NCI-H187 (cell line): ENCODE measurements at places on chromosomes 13 and 19.
A peak's percentile ranks its signal among the peaks of the same experiment; 100 is the strongest.

- DNase-seq, result no peak
Measured at GRCh38 chr19:57771417-57771816, 1.9 kb downstream of the ZNF586 start.

GRCh38 chr13:40980461-40980860 is 38.7 kb downstream of the ELF1 start:
- DNase-seq, result no peak

DNA sequence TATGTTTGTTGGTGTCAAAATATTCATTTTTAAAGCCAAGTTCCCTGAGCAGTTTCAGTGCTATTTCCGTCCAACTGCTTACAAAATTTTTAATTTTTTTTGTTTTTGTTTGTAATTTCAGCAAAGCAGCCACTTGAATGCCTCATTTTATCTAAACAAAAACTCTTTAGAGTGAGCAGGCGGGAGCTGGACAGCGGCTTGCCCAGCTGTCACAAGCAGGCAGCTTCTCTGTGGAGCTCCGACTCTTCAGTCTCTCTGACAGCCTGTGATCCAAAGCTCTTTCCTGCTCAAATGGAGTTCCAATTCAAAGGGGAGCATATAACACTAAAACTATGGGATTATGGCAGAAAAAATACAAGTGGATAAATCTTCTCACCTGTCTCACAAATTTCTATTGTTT is 618.3 kb upstream of the PCDH20 start:
- DNase-seq, result no peak

DNA sequence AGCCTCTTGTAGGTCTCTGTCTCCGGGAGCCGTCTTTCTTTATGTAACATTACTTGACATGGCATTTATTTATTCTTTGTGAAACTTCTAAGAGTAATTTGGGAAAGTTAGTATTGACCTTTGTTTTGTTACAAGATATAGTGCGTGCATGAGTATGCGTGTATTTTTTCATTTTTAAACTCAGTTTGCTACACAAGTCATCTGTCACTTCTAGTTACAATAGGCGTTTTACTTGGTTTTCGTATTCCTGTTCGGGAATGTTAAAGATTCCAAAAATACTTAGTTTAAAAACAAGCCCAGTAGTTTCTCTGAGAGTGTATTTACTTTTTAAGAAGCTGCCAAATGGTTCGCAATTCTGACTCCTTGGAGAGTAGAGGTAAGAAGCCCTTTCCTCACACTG is 3.2 kb downstream of the PDS5B start:
- no peak for DNase-seq

- no peak for DNase-seq
Measured at GRCh38 chr19:23281663-23282276, 31.6 kb upstream of the ZNF724 start.

DNA sequence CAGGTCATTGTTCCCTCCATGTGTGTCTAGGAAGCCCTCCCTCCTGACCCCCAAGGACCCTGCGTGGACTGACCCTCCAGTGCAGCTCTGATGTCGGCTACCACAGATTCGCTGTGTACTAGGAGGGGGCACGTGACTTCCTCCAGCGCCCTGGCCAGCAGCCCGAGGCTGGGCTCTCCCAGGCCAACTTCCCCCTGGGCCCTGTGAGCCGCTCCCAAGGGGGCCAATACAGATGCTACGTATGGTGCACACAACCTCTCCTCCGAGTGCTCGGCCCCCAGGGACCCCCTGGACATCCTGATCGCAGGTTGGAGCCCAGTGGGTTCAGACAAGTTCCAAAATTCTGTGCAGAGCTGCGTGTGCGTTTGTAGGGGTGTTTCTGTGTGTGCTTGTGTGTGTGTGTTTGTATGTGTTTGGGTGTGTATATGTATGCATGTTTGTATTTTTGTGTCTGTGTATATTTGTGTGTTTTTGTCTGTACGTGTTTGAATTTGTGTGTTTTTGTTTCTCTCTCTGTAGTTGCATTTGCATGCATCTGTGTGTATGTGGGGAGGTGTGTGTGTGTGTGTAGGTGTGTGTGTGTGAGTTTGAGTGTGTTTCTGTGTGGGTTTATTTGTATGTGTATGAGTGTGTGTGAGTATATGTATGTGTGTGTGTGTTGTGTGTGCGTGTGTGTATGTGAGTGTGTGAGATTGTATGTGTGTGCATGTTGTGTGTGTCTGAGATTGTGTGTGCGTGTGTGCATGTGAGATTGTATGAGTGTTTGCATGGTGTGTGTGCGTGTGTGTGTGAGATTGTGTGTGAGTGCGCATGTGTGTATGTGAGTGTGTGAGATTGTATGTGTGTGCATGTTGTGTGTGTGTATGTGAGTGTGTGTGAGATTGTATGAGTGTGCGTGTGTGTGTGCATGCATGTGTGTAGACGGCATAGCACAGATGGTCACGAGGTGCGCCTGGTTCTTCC is 21.4 kb upstream of the LILRA2 start:
- no peak for DNase-seq

DNA sequence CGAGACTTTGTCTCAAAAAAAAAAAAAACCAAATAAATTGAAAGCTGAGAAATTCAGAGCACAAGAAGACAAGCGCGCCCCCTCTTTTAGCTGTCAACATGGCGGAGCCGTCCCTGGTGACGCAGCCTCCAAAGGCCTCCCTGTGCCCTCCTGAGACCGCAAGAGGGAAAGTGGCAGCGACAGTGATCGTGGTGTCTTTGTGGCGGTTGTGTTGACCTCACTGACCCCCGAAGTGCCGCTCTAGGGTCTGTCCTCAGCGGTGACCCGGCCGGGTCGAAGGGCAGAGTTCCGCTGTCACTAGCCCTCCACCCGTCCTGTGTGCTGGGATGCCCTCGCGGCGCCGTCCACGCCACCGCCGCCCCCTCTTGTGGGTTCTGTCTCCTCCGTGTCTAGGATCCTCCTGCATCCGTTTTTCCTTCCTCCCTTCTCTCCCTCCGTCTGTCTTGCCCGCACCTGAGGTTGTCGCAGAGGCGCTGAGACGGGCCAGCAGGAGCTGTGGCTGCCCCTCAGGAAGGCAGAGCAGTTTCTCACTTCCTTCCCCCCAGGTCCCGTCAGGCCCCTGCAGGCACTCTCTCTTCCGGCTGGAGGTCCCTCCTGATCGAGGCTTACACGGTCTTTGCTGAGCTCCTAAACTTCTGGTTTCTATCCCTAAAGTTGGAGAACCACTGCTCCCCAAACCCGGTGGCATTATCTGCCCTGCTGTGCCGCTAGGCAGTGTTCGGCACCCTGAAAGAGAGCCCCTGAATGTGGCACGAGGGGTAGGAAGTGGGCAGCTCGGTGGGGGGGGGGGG is 7.2 kb downstream of the UHRF1 start:
- DNase-seq, result no peak

DNA sequence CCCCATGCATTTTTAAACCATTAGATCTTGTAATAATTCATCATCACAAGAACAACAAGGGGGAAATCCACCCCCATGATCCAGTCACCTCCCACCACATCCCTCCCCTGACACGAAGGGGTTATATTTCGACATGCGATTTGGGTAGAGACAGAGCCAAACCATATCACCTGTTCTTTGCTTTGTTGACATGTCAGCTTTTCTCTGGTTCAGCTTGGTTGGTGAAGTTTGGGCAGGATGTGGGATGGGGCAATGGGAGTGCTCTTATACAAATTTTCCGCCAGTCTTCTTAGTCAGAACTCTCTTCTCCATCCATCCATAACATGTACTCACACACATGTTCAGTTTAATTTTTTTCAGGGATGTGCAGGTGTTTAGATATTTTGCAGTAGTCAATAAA is 12.9 kb downstream of the TPP2 start:
- no peak for DNase-seq

DNA sequence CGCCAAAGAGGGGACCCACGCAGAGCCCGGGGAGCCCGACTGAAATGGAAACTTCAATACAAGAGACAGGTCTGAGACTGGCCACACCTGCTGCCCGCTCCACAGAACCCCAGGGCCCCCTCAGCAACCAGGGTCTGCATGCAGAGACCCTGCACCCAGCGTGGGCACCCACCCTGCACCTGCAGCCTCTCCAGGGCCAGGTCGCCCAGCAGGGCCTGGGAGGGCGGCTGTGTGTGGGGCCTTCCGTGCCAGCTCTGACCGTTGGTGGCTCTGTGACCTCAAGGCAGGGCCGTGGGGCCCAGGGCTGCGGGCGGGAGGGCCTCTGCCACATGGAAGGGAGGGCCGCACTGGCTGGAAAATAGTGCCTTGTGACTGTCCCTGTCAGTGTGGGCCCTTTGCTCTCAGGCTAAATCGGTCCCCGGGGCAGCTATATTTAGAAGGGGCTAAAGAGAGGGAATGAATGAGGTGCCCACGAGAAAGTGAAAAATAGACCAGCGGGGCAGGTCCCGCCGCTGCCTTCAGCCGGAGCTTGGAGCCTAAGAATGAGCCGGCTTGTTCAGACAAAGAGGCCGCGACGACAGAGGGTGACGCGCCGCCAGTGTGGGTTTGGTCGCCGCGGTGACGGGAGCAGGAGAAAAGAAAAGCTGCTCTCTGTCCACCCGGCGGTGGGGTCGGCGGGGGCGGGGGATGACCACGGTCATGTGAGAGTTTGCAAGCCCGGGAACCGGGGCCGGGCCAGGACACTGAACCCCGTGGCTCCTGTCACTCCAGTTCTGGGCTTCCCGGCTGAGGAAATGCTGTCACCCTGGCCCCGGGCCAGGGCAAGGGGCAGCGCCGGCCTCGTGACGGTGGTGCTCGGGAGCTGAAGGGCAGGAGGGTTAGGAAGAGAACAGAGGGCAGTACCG is 70.5 kb downstream of the GADD45B start:
- DNase-seq, result no peak

DNA sequence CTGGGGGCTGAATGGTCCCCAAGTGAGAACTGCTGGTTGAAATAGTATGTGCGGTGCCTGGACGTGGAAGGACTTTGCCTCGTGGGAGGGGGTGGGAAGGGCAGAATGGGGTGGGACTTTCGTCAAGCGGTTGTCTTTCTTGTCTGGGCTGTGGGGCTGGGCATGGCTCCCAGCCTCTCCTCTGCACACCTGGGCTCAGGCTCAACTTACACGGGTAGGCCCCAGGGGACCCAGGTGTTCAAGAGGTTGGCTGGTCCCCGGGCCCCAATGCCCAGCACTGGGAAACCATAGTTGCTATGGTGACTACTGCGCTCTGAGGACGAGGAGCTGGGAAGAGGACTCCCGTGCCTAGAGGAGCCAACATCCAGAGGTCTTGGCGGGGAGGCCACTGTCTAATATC is 7.3 kb downstream of the NWD1 start:
- DNase-seq, result peak; percentile 85

DNA sequence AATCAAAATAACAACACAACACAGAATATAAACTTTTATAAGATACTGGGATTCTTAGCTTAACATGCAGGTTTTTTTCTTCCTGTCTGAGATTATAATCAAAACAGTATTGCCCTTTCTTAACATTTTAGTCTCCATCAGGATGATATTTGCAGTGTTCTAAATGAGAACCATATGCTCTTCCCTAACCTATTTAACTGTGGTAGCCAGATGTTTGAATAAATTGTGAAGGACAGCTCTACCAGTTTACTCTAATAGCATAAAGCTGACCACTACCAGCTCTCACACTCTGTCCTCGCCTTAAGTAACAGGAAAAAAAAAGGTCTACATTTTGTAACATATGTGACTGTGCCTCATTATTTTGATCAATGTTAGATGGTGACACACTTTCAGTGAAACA is 618.7 kb upstream of the SGCG start:
- no peak for DNase-seq

DNA sequence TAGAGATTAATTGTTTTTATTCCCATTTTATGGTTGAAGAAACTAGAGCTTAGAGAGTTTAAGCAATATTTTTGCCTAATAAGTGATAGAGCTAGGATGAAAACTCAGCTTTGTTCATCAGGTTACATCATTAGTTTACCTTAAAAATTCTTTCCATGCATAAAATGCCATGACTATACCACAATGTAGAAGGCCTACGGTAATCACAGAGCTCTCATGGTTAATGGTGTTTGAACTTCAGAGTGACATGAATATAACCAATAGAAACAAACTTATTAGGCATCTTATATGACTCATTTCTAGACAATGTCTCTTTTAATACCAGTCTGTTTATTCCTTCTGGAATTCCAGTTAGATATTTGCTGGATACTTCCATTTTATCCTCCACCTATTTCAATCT is 78.5 kb downstream of the FGF9 start:
- no peak for DNase-seq

- DNase-seq, result no peak
Measured at GRCh38 chr13:106562301-106562700, 5.6 kb downstream of the ARGLU1 start.

- DNase-seq, result no peak
Measured at GRCh38 chr19:28117143-28117542, 1095.8 kb downstream of the UQCRFS1 start.

GRCh38 chr19:31071136-31071855 is 277.9 kb downstream of the TSHZ3 start:
- no peak for DNase-seq

GRCh38 chr19:51079481-51080110 is 3.1 kb downstream of the KLK14 start:
- no peak for DNase-seq

- no peak for DNase-seq
Measured at GRCh38 chr13:98476538-98476966, 100.4 kb downstream of the STK24 start.

DNA sequence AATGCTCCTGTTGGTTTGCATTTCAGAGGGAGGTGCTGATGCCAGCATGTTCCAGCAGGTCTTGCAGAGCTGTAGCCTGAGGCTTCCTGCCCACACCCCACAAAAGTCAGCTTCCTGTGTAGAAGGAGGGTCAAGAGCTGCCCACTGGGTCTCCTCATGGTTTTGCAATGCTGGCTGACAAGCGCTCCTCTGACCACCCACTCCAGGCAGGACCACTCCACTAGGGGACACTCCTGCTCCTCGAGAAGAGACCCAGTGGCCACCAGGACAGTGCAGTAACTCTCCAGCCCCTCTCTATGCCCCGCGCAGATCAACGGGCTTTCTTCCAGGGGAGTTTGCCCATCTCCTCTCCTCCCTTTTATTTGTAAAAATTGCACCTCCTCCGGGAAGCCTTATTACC is 72.9 kb upstream of the UQCRFS1 start:
- DNase-seq, result peak; percentile 19

DNA sequence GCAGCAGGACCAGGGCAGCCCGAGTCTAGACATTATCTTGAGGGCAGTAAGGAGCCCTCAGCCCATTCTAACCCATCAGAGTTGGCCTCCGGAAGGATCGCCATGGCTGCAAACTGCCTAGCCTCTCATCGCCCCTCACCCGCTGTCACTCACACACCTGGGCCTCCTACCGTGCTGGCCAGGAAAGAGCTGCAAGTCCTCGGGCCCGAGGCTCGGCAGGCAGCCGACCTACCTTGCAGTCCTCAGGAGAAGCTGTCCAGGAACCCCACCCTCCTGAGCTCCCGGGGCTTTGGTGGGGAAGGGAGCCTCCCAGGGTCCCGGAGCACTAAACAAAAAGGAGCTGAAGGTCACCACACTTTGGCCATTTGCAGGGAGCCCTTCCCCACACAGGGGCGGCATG is 46.8 kb downstream of the CCNE1 start:
- no peak for DNase-seq
